Stimulated activated CD4-positive, alpha-beta T cell treated with anti-CD3 and anti-CD28 coated beads, Interleukin-2, amount 100 ng/mL, for 24 hours (primary cell): ENCODE measurements at places on chromosomes 4 and X.
A peak's percentile ranks its signal among the peaks of the same experiment; 100 is the strongest.

GRCh38 chrX:22056235-22056634, 24.1 kb downstream of the PHEX start:
- no peak for DNase-seq

- no peak for DNase-seq
Observed at GRCh38 chr4:126592088-126592487, 1040.7 kb upstream of the INTU start.

GRCh38 chr4:57926311-57926710, 816.1 kb upstream of the IGFBP7 start:
- DNase-seq: no peak

GRCh38 chr4:14856062-14856933, 146.0 kb upstream of the CPEB2 start:
- peak; percentile 67 for DNase-seq

- no peak for DNase-seq
Observed at GRCh38 chr4:124633285-124633941, 79.1 kb downstream of the ANKRD50 start.

GRCh38 chr4:123398066-123398852, 1.7 kb downstream of the SPRY1 start:
- DNase-seq: peak; percentile 72

DNA sequence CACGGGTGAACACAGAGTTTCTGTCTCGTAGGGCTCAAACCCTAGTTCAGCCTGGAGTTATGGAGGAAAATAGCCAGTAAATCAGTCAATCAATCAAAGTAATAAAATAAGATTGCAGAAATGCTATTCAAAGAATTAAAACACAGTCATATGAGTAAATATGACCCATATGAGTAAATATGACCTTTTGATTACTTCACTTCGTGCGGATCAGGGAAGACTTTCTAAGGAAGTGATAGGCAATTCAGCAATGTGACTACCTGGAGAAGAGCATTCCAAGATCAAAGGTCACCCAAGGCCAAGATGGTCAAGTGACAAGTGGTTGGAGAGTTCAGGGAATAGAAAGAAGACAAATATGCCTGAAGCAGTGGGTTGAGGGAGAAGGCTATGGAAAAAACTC, 722.6 kb downstream of the ADGRL3 start:
- no peak for DNase-seq

GRCh38 chrX:115259238-115259875, 25.5 kb upstream of the LRCH2 start:
- no peak for DNase-seq

GRCh38 chr4:123409334-123409733, 12.7 kb downstream of the SPRY1 start:
- DNase-seq: no peak

DNA sequence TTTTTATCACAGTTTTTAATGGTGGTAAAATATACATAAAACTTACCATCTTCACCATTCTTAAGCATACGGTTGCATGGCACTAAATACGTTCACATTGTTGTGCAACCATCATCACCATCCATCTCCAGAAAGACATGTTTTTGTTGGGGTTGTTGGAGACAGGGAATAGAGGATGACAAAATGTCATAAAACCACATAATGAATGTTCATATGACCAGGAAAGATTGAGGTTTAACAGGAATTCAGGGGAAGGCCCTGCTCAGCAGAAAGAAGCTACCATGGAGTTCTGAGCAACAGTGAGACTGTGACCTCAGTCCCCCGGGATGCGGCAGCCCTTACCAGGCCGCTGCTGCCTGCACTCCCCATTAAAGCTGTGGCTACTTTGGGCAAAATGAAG, 63.9 kb upstream of the TRIM2 start:
- DNase-seq: no peak

GRCh38 chr4:145760961-145761929, 81.3 kb downstream of the C4orf51 start:
- DNase-seq: no peak

DNA sequence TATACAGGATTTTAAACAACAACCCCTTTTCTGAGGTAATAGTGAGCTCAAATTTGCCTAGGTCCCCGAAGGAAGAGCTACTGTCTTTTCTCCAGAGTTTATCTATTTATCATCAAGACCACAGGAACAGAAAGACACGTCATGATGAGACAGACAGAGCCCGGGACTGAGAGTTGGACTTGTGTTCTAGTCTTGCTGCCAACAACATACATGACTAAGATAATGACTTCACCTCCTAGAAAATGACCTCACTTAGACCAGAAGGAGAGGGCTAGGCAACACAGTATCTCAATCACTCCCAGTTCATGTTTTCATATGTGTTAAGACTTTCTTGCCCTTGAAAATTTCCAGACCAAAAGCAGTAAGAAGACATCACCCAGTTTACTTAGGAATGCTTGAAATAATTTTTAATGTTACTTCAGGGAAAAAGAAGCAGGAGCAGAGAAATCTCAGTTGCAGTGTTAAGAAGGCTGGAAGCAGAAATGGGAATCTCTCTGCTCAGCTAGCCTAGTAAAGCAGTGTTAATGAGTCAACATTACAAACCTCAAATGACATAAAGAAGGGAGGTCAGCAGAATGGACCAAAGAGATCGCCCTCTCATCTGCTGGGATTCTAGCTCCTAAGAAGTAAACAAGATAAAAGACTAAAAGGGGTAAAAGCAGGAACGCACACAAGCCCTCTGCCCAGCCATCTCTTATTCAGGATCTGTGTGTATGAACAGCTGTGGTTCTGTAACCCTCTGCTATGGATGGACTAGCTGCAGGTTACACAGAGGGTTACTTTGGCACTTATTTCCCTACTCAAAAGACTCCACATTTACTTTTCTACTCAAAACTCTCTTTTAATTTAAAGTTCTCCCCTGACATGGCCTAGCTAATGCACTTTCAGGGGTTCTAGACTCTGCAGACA, 24.8 kb downstream of the PDGFC start:
- no peak for DNase-seq

DNA sequence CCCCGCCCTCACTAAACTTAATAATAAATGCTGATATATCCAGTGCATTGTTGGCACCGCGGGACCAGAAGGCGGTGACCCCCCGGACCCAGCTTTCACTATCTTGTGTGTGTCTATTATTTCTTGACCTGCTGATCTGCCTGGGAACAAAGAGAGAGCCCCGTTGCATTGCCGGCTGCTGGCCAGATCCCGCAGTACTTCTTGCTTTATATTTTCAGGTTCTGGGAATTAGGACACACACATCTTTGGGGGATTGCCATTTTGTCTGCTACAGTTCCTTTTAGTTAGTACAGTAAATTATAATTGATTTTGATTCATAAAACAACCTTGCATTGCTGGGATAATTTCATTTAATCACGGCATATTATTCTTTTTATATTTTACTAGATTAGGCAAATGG, 2.2 kb upstream of the RTL8B start:
- DNase-seq: no peak

GRCh38 chr4:85784947-85785346, 310.0 kb downstream of the ARHGAP24 start:
- DNase-seq: no peak

GRCh38 chr4:48341776-48342605, 662 bp downstream of the SLAIN2 start:
- peak; percentile 52 for DNase-seq

- no peak for DNase-seq
Observed at GRCh38 chr4:131091896-131092295, 1995.9 kb downstream of the C4orf33 start.

- DNase-seq: no peak
Observed at GRCh38 chr4:76095568-76095967, 21.1 kb downstream of the ART3 start.

- DNase-seq: no peak
Observed at GRCh38 chr4:80592950-80593349, 257.4 kb downstream of the CFAP299 start.
